ENCODE measurements at places on chromosomes 2 and 18.

DNA sequence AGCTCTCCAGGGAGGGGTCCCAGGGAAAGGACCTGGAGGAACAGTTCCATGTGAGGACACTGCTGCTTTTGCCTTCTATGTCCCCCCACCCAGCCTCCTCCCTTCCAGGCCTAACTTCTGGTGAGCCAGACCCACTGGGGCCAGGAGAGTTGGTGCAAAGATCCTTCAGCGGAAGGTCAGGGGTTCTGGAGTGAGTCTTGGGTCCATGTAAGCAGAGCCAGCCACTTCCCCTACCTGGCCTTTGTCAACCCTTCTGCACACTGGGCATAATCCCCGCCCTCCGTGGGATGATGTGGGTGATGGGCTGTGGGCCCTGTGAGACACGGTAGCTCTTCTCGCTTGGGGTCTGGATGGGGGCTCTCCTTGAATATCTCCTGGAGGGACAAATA lies 76.9 kb downstream of the RHOB start:
- DNase-seq = no peak

GRCh38 chr18:69635482-69635881 lies 234.8 kb downstream of the DOK6 start:
- no peak for DNase-seq

GRCh38 chr2:153766415-153766814 lies 105.3 kb upstream of the GALNT13 start:
- DNase-seq = no peak

DNA sequence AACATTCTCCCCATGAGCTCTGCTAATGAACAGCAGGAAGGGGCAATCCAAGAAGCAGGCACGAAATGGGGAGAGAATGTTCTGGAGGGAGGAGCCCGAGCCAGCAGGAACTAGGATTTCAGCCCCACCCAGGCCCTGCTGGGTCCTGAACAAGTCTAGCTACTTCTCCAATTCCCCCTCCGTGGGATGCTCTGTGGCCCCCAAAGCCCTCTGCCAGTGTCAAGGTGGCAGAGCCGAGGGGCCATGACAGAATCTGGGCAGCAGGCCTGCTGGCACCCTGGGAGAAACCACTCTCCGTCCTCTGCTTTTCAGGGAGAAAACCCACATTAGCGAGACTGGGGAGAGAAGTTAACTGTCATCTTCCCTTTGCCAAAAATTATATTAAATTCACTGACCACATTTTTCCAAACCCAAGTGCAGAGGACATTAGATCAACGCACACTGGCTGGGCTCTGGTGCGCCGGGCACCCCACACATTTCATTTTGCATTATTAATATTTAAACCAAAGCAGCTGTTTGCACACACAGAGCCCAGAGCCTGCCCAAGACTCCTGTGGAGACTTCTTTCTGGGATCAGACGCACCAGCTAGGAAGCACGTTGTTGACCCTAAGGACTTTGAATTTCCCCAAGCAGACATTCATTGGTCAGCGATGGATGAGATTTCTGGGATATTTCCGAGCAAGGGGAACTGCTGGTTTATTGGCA lies 80.2 kb upstream of the PKDCC start:
- no peak for DNase-seq

DNA sequence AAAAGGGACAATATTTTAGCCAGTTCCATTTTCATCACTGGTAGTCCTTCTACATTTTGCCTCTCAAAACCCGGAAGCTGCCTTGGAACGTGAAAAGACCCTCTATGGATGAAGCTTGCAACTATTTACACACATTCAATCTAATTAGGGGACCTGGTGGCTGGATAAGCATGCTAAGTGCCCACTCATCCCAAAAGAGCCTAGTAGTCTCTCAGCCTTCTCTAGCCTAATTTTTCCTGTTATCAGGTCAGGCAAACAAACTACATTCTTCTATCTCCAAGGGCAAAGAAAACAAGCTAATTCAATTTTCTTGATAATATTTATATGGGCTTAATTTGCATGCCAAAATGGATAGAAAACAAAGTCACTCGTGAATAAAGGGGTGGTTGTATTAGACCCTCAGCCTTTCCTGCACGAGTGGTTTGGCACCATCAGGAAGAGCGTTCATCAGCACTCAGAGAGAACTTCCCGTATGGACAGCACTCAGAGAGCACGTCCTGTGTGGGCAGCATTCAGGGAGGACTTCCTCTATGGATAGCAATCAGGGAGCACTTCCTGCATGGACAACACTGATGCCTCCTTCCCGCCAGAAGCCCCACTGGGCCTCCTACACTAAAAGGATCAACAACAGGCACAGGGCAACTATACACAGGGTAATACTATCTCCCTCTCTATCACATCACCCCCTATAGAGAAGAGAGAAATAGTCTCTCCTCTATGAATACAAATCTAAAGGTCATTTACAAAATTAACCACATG lies 122.2 kb downstream of the RBMS1 start:
- DNase-seq = no peak

DNA sequence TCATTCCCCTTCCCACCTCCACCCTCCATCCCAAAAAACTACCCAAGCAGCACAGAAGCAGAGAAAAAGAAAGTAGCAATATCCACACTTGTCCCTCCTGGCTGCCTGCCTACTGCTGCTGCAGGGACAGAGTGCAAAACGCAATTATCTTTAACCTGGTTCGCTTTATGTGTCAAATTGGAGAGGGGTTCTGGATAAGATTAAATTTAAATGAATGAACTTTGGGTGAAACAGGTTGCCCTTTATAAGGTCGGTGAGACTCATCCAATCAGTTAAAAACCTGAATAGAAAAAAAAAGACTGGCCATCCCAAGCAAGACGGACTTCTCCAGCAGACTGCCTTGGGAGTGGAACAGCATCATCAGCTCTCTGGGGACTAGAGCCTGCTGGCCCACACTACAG lies 62.6 kb downstream of the ANKRD44 start:
- no peak for DNase-seq

DNA sequence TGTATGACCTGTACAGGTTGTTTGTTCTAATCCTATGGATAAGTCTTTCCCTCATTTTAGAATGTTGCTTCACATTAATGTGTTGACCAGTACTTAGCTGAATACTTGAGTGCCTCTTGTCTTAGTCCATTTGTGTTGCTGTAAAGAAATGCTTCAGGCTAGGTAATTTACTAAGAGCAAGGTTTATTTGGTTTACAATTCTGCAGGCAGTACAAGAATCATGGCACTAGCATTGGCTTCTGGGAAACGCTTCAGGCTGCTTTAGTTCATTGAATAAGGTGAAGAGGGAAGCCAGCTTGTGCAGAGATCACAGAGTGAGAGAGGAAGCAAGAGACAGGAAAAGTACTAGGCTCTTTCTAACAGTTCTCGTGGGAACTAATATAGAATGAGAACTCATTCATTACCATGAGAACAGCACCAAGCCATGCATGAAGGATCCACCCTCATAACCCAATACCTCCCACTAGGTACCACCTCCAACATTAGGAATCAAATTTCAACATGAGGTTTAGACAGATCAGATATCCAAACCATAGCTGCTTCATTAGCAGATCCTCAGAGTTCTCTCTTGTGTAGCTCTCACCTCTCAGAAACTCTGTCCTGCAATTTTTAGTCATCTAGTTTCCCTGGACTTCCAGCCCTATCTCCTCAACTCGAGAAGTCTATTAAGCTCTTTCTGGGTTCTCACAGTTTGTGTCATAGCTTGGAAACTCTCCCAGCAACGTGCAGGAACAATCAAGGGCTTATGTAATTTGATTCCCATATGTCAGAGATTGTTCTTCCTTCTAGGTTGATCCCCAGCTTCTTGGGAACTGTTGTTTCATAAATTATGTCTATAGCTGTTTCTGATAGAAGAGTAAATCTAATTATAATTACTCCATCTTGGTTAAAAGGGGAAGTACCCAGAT lies 2082.3 kb upstream of the CELF4 start:
- DNase-seq = no peak

DNA sequence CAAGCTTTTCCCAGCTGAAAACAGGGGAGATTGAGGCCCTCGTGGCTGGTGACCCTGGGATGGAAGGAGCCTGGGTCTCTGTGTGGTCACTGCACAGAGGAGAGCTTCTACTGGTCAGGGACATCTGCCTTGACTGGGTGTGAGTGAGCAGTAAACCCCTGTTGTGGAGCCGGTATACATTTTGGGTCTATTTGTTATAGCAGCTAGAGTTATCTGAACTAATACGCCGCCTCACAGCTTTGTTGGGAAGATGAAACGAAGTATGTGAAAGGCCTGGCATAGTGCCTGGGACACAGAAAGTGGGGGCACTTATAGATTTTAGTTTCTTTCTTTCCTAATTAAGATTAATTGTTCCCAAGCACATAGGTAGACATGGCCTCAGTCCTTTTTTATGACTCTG lies 72.2 kb upstream of the HPCAL1 start:
- no peak for DNase-seq

GRCh38 chr2:191631754-191632153 lies 46.2 kb upstream of the NABP1 start:
- peak; percentile 16 for DNase-seq

- DNase-seq = no peak
These were observed 11.5 kb downstream of the ARPC2 start for GRCh38 chr2:218228366-218229090.

DNA sequence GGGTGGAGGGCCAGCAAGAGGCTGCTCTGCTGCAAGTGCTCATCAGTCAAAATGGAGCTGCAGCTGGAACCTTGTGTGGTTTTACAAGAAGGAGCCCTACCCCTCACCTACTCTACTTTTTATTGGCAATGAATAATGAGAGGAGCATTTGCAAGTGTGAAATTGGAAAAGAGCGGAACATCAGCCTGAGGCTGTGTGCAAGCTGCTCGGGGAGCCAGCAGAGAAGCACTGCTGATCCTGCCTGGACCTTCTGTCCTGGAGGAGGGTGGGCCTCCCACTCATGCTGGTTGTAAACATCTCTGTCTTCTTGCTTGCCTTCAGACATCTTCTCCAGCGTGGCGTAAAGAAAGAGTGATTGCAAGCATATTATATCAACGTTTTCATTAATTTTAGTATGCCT lies 256.2 kb downstream of the DLGAP1 start:
- DNase-seq = no peak

GRCh38 chr2:96436416-96436815 lies 68.7 kb downstream of the NEURL3 start:
- no peak for DNase-seq

GRCh38 chr2:172198361-172198760 lies 95.7 kb upstream of the DLX2 start:
- no peak for DNase-seq

- DNase-seq = no peak
These were observed 39.7 kb upstream of the PNPT1 start for GRCh38 chr2:55733335-55733734.

- no peak for DNase-seq
These were observed 142.3 kb downstream of the ZNF407 start for GRCh38 chr18:74739926-74740325.

- DNase-seq = no peak
These were observed 838.2 kb upstream of the CHAC2 start for GRCh38 chr2:52929412-52929811.

DNA sequence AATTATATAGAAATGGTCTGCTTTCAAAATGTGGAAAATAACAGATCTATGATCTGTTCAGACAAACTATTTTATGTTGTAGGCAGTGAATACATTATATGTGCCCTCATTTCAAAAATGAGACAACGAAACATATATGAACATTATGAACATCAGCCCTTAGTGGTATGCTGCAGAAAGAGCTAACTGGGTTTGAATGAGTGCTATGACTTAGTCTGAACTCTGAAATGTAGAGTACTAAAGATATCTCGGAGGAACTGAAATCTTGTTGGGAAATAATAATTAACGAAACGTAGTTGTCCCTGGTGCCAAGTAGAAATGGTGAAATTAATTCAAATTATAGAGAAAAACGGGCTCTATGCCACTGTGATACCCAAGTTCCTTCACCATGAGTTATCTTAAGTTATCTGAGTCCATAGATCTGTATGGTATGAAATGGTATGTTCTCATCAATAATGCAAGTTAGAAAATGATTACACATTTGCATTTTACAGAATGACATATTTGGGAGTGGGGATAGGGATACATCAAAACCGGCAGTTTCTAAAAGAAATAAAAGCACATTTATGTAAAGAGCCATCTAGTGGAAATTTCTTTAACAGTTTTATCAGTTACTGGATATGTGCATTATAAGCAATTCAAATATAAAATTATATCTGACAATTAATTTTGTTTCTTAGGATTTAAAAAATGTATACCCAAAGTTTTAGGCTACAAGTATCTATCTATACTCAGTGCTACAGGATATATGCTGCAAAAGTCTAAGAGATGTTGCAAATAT lies 26.7 kb downstream of the STARD6 start:
- no peak for DNase-seq

GRCh38 chr2:241096979-241097378 lies 5.1 kb downstream of the MTERF4 start:
- no peak for DNase-seq

DNA sequence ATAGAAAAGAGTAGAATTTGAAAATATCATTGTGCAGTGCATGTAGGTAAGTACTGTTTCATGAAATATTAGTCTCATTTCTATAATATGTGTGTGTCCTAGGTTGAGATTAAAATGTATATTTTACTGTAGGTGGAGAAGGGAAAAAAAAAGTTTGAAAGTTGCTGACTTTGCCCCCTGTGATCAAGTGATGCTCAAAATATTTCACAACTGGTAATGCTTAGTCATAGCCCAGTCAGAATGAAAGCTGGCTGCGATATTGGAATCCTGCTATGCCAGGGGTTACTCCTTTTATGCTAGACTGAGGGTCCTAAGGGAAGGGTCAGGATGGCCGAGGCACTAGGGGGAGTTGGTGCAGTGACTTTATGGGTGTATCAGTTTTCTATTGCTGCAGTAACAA lies 19.5 kb upstream of the CFAP36 start:
- no peak for DNase-seq

DNA sequence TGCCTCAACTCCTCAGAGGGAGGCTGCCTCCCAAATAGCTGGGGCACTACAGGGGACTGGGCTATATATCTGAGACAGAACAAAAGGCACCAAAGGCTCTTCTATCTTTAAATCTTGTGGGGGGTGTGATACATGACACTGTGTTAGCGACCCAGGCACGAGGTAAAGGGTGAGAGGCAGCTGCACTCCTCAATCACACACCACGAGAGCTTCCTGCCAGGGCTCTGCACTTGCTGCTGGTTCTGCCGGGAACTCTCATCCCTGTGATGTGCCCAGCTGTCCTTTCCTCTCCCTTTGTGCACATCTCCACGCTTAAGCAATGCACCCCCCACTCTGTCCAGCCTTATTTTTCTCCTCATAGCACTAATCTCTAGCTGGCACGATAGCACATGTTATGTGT lies 32.4 kb downstream of the NPC1 start:
- no peak for DNase-seq

GRCh38 chr2:84640411-84640810 lies 124.1 kb downstream of the DNAH6 start:
- DNase-seq = no peak

DNA sequence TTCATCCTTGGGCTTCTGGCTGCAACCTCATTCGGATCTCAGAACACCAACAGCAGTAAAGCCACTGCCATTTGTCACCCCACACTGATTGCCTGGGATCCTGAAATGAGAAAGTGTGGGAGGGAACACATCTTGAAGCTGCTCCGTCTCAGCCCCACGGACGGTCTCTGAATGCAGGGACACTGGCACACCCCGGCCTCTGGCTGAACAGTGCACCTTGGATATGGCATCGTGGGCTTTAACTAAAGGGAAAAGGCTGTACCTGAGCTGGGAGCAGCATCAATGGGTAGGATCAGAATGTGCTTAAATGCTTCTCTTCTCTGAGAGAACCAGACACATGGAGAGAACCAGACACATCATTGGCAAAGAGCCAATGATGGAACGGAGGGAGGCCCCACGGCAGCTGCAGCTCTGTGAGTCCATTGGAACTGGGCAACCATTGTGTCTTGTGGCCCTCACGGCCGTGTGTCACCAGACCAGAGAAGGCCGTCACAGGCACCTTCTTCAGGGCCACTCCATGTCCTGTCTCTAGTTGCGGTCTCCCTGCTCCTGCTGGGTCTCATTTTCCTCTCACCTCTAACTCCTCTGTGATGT lies 193.4 kb upstream of the MYT1L start:
- no peak for DNase-seq

Measured in HuH-7.5 (cell line).